Lower lobe of right lung (tissue), 2 donors: ENCODE measurements at places on chromosomes 7 and 10.

- DNase-seq, result no peak
These were observed 37.7 kb upstream of the MAP3K8 start for GRCh38 chr10:30396293-30396692.

DNA sequence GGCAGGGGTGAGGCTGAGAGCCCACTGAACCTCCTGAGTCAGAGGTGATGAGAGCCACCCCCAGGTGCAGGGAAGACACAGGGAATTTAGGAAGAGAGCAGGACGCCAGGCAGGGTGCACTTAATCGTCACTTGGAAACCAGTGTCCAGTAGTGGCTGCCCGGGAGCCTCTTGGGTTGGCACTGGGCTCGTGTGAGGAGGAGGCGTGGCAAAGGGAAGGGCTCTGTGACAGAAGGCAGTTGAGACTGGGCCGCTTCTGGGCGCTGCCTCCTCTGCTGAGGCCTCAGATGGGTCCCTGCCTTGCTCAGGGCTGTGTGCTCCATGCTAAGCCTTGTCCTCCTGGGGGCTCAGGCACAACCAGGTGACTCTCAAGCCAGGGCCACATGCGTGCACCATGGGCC lies 13.3 kb downstream of the RET start:
- DNase-seq, result no peak

GRCh38 chr10:129774736-129775401 lies 189.2 kb downstream of the EBF3 start:
- peak; percentile 39 for DNase-seq

GRCh38 chr7:23184709-23185359 lies 3.0 kb downstream of the NUP42 start:
- DNase-seq, result no peak

- no peak for DNase-seq
These were observed 300.5 kb upstream of the SEMA3A start for GRCh38 chr7:84495128-84495527.

GRCh38 chr7:111677848-111678247 lies 115.6 kb upstream of the IMMP2L start:
- no peak for DNase-seq

DNA sequence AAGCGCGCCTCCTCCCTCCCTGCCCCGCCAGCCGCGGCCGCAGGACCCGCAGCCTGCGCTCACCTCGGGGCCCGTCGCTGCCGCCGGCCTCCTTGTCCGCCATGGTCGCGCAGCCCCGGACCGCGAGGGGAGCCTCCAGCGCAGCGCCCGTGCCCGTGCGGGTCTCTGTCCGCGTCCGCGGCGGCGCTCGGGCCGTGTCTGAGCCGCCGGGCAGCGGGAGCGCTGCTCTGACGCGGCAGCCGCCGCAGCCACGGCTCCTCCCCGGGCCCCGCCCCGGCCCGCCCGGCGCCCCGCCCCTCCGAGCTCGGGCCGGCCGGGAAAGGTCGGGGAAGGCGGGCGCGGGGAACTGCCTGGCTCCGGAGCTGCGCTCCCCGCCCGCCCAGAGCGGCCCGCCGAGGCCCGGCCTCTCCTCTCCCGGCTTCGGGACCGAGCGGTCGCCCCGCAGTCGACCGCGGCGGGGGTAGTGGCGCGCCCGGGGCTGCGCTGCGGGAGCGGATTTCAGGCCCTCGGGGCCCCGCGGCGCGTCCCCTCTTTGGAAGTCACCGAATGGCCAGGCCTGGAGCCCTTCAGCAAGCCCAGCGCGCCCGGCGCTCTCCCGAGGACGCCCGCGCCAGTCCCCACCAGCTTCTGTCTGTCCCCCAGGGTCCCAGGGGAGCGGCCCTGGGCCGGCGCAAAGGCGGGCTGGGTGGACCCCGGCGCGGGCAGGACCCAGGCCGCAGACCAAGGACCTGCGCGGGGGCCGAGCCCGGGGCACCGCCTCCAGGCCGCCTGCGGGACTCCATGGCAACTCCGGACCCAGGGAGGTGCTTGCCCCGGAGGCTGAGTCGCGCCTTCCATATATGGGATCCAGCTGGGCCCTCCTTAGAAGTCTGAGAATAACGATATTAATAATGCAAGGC lies at the start of gene HSPA12A:
Gene HSPA12A, minus strand, starts transcription at position 200 of the 899 bp plus-strand sequence. Its CDS starts 97 bp downstream, at position 103.
- DNase-seq, result peak; percentile 79

DNA sequence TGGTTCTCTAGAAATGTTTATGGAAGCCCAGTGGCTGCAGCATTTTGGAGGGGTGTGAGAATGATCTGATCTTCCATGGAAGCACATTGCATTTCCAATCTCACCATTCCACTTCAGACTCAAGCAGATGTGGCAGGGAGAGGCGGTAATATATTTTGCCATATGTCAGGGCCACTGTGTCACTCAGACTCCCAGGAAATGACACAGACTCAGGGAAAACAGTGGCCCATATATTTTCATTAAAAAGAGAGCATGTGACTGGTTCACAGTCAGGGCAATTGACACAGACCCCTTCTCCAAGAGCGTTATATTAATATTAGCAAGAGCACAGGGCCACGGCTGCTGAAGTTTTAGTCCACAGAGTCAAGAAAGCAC lies 149.3 kb upstream of the NRP1 start:
- DNase-seq, result no peak

DNA sequence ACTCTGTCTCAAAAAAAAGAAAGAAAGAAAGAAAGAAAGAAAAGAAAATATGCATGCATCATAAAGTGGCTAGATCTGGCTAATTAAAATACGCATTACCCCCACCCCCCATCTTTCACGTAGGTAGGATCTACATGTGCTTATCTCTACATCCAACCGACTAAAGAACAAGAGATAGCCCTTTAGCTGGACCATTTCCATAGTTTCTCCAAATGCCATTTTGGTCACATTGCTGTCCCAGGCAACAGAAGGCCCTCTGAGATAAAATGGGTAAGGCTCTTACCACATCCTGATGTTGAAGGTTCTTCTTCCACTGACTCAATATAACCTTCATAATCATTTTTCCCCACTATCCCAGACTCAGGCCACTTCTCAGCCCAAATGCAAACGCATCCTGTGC lies 31.5 kb downstream of the PIK3AP1 start:
- no peak for DNase-seq

GRCh38 chr7:159143780-159144757 lies 598 bp downstream of the VIPR2 start:
- DNase-seq, result no peak

GRCh38 chr7:132045481-132045980 lies 489.1 kb upstream of the PODXL start:
- no peak for DNase-seq

- DNase-seq, result no peak
These were observed 68.7 kb downstream of the NEUROD6 start for GRCh38 chr7:31271641-31272405.

DNA sequence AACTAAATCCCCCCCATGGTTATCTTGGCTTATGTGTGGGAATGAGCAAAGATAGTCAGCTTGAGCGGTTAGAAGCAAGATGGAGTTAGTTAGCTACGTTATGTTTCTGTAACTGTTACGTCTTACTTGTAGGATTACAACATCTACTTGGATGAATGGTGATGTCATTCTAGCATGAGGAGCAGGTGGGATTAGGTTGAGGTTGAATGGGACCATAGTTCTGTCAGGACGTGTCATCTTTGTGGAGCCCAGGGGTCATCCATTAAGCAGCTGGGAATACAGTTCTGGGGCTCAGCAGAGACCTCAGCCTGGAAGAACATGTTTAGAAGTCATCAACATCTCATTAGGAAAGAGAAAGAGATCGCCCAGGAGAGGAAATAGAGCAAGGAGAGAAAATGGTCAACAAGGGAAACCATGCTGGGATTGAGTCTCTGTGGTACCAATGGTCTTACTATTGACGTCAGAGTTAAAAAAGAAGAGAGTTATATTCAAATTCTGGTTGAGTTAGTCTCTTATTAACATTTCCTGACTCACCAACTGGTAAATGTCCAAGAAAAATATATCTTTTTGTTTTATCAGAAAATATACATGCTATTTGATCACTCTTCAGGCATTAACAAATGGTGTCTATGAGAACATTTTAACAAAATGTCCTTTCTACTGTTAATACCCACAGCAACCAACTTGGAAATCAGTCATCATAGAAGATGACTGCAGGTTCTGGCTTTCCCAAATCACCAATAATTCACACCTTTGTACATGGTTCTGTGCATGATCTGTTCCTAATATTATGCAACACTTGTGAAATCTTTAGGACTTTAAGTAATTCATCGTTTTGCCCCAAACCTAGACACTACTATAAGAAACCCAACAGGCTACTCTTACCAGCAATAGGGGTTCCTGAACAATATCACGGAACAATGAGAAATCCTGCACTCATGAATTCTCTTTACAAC lies 96.9 kb downstream of the KIAA1217 start:
- no peak for DNase-seq

DNA sequence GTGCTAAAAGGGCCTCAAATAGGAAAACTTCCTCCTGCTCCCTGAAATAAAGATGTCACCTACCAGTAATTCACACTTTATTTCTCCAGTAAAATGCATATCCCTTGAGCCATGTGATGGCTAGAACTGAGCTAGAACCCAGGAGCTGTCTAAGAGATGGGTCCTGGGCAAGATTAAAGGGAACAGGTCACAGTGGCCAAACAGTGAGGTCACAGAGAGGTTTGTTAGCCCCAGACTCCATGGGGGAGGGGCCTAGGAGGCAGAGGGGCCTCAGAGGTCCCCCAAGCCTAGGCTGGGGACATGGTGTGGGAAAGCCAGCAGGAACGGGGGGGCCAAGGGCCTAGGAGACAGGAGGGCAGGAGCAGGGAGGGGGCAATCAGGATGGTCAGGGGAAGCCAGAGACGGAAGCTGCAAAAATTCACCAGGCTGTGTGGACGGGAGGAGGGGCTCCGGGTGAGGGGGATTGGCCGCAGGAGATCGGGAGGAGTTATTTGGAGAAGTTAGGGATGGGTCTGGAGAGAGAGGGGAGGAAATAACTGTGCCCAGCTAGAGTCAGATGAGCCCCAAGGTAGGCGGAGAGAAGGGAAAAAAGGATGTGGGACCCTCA lies 3.3 kb downstream of the FBXO24 start:
- DNase-seq, result peak; percentile 36

GRCh38 chr7:131071786-131072504 lies 255.7 kb upstream of the MKLN1 start:
- no peak for DNase-seq

GRCh38 chr7:108000875-108001763 lies 1.8 kb downstream of the LAMB1 start:
- DNase-seq, result peak; percentile 51

DNA sequence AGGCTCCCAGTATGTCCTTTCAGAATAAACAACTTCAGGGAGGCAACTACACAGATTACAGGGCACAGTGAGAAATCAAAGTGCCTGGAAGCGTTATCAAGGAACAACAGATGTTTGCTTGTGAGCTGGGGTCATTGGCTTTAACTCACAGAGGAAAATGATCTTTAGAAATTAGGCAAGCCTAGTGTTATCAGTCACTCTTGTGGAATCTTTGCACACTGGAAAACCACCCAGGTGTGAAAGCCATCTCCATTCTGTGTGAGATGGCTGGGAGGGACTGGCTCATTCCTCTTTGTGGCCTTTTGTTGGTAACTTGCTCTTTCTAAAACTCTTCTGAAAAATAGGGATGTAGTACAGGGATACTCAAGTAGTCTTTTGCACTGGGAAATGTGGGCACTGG lies 716.0 kb downstream of the XPNPEP1 start:
- no peak for DNase-seq
